ENCODE measurements at places on chromosomes 13 and 19.

GRCh38 chr13:76440568-76440967, 445.6 kb downstream of the KCTD12 start:
- no peak overlapping the region for H3K4me3 ChIP-seq
- H3K27me3 ChIP-seq = peaks cover 2% of the 10 kb centered on the region
- DNase-seq = no peak
- no peaks in the 10 kb centered on the region for H3K36me3 ChIP-seq
- H3K4me1 ChIP-seq = peaks cover 2% of the 10 kb centered on the region
- H3K27ac ChIP-seq = no peak overlapping the region

GRCh38 chr13:43815204-43815603, 28.4 kb upstream of the ENOX1 start:
- no peak for DNase-seq
- no peaks in the 10 kb centered on the region for H3K4me1 ChIP-seq
- H3K27ac ChIP-seq = no peak overlapping the region
- no peaks in the 10 kb centered on the region for H3K36me3 ChIP-seq

DNA sequence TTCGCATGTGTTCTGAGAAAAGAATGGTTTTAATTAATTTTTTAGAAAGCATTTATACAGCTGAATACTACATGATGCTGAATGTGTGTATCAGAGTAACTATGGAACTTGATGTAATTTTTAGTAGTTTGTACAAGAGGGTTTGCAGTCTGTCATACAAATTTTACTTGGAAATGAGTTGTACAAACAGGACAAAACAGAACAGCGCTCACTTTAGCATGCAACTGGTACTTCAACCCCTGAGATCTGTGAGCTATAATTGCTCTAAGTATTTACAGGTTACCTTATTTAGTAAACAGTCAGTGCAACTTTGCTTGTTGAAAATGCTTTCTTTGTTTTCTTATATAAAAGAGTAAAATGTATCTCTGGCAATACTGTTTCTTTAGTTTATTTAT, 706 bp downstream of the TNFRSF19 start:
- no peak for DNase-seq
- no peaks in the 10 kb centered on the region for H3K36me3 ChIP-seq
- H3K4me1 ChIP-seq = peaks cover 2% of the 10 kb centered on the region
- H3K4me3 ChIP-seq = no peak overlapping the region
- H3K27ac ChIP-seq = no peak overlapping the region

DNA sequence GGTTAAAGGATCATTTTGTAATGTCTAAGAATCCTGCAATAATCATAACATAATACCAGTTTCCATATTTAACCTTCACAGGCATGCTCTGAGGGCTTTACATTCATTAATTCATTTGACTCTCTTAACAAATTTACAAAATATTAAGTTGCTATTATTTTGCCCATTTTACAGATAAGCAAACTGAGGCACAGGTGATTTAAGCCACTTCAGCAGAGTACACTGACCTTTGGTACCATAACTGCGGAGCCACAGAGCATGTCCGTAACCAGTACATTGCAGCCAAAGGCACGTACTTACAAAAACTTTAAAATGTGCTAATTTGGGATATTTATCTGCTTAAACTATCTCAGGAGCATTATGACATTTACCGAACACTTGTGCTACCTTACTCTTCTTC, 169.4 kb upstream of the MYO16 start:
- H3K4me3 ChIP-seq = no peak overlapping the region
- H3K27ac ChIP-seq = no peak overlapping the region

- peaks cover 15% of the 10 kb centered on the region for H3K4me1 ChIP-seq
- H3K4me3 ChIP-seq = no peak overlapping the region
- peaks cover 18% of the 10 kb centered on the region for H3K36me3 ChIP-seq
- no peak overlapping the region for H3K27ac ChIP-seq
Observed at GRCh38 chr13:29774830-29775229, 75.6 kb downstream of the UBL3 start.

GRCh38 chr13:98307463-98308085, 130.5 kb upstream of the RNF113B start:
- no peaks in the 10 kb centered on the region for H3K36me3 ChIP-seq
- H3K27ac ChIP-seq = no peak overlapping the region
- H3K4me3 ChIP-seq = no peak overlapping the region
- peaks cover 8% of the 10 kb centered on the region for H3K27me3 ChIP-seq
- no peaks in the 10 kb centered on the region for H3K4me1 ChIP-seq
- DNase-seq = no peak

GRCh38 chr19:18176367-18177310, 3.0 kb downstream of the IFI30 start:
- no peaks in the 10 kb centered on the region for H3K27me3 ChIP-seq
- H3K27ac ChIP-seq = peak overlapping the region; percentile 69

- no peaks in the 10 kb centered on the region for H3K4me1 ChIP-seq
- DNase-seq = no peak
- no peak overlapping the region for H3K27ac ChIP-seq
- H3K36me3 ChIP-seq = peaks cover 4% of the 10 kb centered on the region
- H3K4me3 ChIP-seq = no peak overlapping the region
Observed at GRCh38 chr13:95833719-95834118, 156.8 kb downstream of the DNAJC3 start.

- no peak for DNase-seq
- no peaks in the 10 kb centered on the region for H3K36me3 ChIP-seq
Observed at GRCh38 chr13:98411617-98412265, 165.2 kb downstream of the STK24 start.

DNA sequence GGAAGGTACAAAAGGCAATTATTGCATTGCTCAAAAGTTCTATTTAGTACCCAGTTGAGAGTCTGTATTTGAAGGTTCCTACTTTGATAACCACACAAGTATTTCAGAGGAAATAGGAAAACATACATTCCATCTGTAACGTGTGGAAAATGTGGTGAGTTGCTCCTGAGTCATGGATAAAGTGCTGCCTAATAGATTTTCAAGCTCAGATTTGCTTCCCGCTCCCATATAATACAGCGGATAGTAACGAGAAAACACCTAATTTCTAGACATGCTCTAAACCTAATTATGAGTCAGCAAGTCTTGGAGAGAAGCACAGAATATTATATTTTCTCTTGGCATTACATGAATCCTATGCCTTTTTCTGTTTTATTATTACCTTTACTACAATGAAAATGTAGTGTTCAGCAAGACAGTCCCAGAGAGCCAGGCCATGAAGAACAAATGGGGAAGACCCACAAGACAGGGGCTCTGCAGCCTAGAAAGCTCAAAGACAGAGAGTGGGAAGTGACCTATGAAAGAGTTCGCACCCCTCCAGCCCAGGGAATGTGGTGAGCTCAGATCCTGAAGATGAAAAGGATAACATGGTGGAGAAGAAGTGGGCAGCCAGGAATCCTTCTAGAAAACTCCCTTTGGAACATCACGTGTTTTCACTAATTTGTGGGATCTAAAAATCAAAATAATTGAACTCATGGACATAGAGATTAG, 116.1 kb downstream of the STARD13 start:
- H3K27me3 ChIP-seq = peaks cover 6% of the 10 kb centered on the region
- no peak overlapping the region for H3K27ac ChIP-seq
- H3K4me3 ChIP-seq = no peak overlapping the region

- H3K36me3 ChIP-seq = peaks cover 8% of the 10 kb centered on the region
- no peaks in the 10 kb centered on the region for H3K4me1 ChIP-seq
- H3K4me3 ChIP-seq = no peak overlapping the region
- no peaks in the 10 kb centered on the region for H3K27me3 ChIP-seq
- DNase-seq = no peak
Observed at GRCh38 chr19:33445442-33446329, 72.2 kb downstream of the CEBPG start.

DNA sequence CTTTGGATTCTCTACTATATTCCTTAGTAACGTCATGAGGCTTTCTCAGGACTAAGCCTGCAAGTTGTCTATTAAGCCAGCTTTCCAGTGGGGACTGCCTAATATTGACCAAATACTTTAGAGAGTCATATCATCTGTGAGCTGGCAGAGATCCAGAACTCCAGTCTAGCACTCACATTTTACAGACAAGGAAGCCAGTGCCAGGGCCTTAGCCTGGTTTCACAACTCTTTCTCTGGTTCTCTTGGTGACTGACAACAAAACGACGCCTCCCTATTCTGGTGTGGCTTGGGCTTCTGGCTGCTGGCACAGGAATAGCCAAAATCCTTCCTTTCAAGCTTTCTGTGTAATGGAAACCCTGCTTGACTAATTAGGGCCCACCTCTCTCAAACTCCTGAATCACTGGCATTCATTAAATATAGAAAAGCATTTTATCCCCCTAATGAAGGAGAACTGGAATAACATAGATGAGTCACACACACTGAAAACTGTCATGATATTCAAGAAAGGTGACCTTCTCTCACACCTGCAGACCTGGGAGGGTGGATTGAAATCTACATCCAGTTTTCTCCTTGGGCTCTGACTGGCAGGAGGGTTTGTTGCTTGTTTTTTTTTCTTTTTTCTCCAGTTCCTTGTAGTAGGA, 75.2 kb upstream of the UBL3 start:
- no peak overlapping the region for H3K27ac ChIP-seq
- H3K36me3 ChIP-seq = no peaks in the 10 kb centered on the region
- no peak overlapping the region for H3K4me3 ChIP-seq
- peaks cover 6% of the 10 kb centered on the region for H3K27me3 ChIP-seq
- no peak for DNase-seq
- H3K4me1 ChIP-seq = no peaks in the 10 kb centered on the region

GRCh38 chr19:41845051-41845590, 279 bp downstream of the DMRTC2 start:
- no peaks in the 10 kb centered on the region for H3K36me3 ChIP-seq
- H3K27ac ChIP-seq = no peak overlapping the region
- DNase-seq = no peak
- no peak overlapping the region for H3K4me3 ChIP-seq
- H3K27me3 ChIP-seq = peaks cover 6% of the 10 kb centered on the region

- no peaks in the 10 kb centered on the region for H3K4me1 ChIP-seq
- H3K4me3 ChIP-seq = no peak overlapping the region
- no peaks in the 10 kb centered on the region for H3K27me3 ChIP-seq
- no peaks in the 10 kb centered on the region for H3K36me3 ChIP-seq
- H3K27ac ChIP-seq = no peak overlapping the region
- DNase-seq = no peak
Observed at GRCh38 chr13:58729361-58729760, 1097.8 kb downstream of the PCDH17 start.

DNA sequence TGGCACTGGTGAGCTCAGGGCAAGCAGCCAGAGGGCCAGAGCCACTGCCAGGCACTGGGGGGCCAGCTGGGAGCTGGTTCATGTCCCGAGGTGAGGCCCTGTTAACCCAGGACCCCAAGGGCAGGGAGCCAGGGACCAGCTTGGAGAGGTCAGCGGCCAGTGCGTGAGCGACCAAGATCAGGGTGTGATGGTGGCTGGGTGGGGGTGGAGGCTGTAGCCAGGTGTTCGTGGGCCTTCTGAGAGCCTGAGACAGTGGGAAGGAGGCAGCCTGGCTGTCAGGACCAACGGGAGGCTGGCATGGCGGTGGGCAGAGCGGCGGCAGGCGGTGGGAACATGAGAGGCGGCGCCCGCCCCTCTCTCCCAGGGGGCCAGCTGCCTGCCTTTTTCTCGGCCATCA, 8.1 kb upstream of the KPTN start:
- H3K4me1 ChIP-seq = peaks cover 5% of the 10 kb centered on the region
- no peak for DNase-seq
- H3K4me3 ChIP-seq = no peak overlapping the region
- H3K27ac ChIP-seq = no peak overlapping the region
- H3K36me3 ChIP-seq = peaks cover 67% of the 10 kb centered on the region
- H3K27me3 ChIP-seq = no peaks in the 10 kb centered on the region

- no peak overlapping the region for H3K27ac ChIP-seq
- no peaks in the 10 kb centered on the region for H3K4me1 ChIP-seq
- H3K4me3 ChIP-seq = no peak overlapping the region
- H3K27me3 ChIP-seq = no peaks in the 10 kb centered on the region
- H3K36me3 ChIP-seq = peaks cover 57% of the 10 kb centered on the region
- no peak for DNase-seq
Observed at GRCh38 chr19:38291855-38292254, 12.2 kb upstream of the C19orf33 start.

DNA sequence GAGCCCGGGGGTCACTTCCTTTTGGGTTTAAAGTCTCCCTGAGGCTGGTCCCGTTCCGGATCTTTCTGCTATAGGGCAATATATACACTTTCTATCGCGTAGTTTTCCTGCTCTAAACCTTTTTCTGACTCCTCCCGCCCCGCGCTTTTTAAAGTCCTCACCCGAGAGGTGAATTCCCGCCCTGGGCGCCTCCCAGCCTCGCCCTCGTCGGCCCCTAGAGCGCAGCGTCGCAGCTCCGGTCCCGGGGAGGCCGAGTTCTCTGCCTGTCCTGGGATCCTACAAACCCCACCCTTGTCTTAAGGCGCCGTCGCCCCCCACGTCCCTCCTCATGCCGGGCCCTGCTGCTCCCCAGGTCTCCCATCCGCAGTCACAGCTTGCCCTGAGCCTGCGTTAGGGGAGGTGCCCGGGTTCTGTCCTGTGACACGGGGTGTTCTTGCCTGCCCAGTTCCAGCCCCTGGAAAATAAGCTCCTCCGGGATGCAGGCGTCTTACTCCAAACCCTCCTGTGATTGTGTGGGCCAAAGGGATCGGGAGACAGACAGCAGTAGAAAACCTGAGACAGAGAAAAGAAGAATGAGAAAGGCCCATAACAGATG, 491 bp downstream of the ZNF525 start:
- H3K27me3 ChIP-seq = no peaks in the 10 kb centered on the region
- peaks cover 34% of the 10 kb centered on the region for H3K4me1 ChIP-seq
- peak overlapping the region; percentile 98 for H3K27ac ChIP-seq
- peak overlapping the region; percentile 96 for H3K4me3 ChIP-seq
- no peak for DNase-seq
- peaks cover 14% of the 10 kb centered on the region for H3K36me3 ChIP-seq

GRCh38 chr13:24076109-24076508, 84.4 kb upstream of the SPATA13 start:
- H3K36me3 ChIP-seq = no peaks in the 10 kb centered on the region
- H3K4me3 ChIP-seq = no peak overlapping the region
- H3K27ac ChIP-seq = no peak overlapping the region
- DNase-seq = no peak
- no peaks in the 10 kb centered on the region for H3K4me1 ChIP-seq
- H3K27me3 ChIP-seq = no peaks in the 10 kb centered on the region
